ENCODE measurements at places on chromosomes 7 and 10.

DNA sequence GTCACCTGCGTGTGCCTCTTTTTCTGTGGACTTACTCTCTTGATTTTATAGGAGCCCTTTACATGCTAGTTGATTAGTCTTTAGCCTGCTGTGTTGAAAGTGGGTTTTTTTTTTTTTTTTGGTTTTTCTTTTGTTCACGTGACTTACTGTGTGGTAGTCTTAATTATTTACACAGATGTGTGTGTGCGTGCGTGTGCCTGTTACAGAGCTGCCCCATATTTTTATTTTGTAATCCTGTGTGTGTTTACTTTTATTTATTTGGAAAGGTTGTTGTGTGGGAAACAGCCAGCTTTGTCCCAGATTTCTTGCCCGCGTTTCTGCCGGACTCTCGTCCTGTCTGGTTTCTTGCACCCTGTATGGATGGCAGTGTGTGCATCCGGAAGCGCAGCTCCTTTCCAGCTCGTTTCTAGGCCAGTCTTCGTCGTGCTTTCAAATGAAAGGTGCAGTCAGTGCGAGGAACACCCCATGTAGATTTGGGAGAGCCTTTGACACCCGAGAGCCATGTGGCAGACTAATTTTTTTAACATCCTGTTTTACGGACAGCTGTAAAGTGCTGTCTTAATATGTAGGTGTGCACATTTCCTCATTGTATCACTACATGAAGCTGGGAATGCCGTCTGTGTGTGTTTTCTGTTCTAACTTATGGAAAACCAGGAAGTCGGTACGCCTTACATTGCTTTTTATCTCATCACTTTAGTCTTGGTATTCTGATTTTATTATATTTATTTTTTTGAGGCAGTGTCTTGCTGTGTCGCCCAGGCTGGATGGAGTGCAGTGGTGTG is 55.6 kb downstream of the DNAJB6 start:
- ATAC-seq, result no peak

DNA sequence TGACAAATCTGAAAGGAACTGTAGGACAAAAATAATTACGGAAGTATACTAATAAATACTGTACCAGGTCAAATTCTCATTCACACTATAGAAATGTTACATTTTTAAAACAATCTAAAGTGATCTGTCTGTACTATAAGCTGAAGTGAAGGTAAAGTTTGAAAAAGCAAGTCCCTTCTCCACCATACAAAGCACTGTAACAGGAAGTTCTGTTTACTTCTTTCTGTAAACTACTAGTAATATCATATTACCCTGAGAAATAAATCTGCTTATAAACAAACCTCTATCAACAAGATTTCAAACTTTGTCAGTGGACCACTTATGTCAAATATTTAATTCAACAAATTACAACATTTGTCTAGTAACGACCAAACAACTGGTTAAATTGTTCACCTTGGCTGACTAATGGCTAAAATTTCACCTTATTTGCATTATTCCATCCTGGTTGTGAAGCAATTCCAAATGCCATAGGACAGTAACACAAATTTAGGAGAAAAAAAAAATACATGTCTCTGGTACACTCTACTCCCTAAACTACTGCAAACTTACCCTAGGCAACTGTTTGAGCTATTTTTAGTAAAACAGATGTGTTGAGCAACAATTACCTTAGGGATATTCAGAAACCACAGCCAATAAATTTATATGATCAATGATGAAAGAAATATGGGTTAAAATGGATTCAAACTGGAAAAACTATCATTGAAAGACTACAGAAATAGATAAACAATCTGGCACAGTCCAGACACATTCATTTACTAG is 126.0 kb downstream of the NRBF2 start:
- no peak for ATAC-seq

DNA sequence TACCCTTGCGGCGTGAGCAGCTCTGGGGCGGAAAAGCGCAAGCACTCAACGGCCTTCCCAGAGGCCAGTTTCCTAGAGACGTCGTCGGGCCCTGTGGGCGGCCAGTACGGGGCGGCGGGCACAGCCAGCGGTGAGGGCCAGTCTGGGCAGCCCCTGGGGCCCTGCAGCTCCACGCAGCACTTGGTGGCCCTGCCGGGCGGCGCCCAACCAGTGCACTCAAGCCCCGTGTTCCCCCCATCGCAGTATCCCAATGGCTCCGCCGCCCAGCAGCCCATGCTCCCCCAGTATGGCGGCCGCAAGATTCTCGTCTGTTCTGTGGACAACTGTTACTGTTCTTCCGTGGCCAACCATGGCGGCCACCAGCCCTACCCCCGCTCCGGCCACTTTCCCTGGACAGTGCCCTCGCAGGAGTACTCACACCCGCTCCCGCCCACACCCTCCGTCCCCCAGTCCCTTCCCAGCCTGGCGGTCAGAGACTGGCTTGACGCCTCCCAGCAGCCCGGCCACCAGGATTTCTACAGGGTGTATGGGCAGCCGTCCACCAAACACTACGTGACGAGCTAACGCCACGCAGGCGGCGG is 12.6 kb downstream of the TRIM8 start:
- no peak for ATAC-seq

DNA sequence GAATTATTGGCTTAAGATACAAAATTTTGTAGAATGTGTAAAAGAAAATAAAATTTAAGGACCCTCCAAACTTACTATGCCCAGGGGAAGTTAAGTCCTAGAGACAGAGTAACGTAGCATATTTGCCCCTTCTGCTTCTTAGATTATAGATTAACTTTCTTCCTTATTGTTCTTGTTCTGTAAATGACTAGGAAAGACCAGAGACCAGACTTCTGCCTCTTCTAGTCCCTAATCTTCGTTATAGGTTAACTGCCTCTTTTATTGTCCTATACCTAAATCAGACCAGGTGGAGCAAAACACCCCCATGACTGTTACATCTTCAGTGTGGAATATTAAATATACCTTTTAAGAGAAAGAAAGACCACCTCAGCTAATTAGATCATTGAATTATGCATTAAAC is 160.5 kb downstream of the PHTF2 start:
- ATAC-seq, result no peak

DNA sequence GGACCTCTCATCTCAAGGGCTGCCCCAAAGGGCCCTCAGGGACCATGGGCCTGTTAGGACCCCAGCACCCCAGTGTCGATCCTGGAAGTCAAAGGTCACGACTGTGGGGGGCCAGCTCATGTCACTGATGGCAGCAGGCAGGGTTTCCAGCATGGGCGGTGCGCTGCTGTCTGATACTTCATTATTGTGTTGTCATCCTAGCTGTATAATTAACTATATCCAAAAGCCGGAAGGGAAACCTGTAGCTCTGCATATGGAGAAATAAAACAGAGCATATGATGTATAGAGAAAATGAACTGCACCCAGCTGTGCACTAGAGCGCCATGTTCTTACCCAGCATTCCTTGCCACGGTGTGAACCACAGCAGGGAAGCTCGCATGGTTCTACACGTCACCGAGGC is 196.3 kb downstream of the EBF3 start:
- ATAC-seq, result no peak

DNA sequence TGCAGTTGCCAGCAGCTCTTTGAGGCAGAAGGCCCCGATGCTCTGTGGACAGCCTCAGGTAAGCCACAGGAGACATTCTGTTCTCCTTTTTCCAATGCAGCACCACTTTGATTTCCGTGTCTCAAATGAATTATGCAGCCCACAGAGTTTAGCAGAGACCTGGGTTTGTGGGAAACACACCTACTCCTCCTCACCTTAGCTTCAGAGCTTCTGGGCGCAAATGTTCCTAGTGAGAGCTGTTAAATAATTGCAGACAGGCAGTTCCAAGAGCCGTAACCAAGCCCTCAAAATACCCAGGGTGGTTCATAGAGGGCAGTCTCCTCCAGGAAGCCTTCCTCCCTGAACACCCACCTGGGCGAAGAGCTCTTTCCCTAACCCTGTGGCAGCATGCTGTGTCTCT is 69.2 kb upstream of the AGK start:
- no peak for ATAC-seq

DNA sequence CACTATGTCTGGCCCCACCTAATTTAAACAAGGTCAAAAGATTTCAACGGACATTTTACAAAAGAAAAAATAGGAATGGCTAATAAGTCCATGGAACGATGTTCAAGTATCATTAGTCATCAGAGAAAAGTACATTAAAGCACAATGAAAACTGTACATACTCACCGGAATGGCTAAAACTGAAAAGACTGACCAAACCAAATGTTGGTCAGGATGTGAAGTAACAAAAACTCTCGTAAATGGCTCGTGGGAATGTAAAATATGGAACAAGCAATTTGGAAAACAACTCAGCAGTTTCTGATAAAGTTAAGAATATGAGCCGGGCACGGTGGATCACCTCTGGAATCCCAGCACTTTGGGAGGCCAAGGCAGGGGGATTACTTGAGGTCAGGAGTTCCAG is 65.7 kb upstream of the PARD3 start:
- ATAC-seq, result no peak

Measured in gastroesophageal sphincter (tissue), 4 donors.